ENCODE measurements at places on chromosomes 7 and 10. TPM values are rescaled to one million over a fixed set of nuclear protein-coding genes. Genes with fewer than 3 reads are reported as not detected.

- H3K4me1 ChIP-seq: no peaks in the 10 kb centered on the region
- H3K27me3 ChIP-seq: no peaks in the 10 kb centered on the region
- H3K4me3 ChIP-seq: no peak overlapping the region
- DNase-seq: no peak
- H3K27ac ChIP-seq: no peak overlapping the region
- no peaks in the 10 kb centered on the region for H3K36me3 ChIP-seq
Measured at GRCh38 chr10:65518379-65518778, 1407.5 kb upstream of the LRRTM3 start.

DNA sequence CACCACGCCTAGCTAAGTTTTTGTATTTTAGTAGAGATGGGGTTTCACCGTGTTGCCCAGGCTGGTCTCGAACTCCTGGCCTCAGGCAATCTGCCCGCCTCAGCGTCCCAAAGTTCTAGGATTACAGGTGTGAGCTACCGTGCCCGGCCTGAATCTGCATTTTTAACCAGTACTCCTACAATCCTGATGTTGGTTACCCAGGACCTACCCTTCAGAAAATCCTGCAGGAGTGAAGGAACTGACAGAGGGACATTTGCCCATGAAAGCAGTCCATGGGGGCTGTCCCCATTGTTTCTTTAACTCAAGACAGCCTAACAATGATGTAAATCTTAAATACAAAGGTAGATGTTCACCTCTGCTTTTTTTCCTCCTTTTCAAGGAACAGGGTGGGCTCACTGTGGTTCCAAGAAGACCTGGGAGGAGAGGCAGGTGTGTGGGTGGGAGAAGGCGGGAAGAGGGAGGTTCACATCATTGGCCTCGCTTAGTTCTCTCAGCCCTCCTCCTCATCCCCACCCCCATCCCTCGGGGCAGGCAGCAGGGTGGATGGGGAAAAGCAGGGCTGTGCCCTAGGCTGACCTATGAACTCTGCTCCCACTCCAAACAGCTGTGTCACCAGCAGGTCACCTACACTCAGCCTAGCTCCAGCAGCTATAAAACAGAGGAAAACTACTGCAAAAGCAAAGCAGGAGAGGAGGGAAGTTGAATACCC lies 13.5 kb downstream of the LRRC20 start:
- no peak for DNase-seq
- no peaks in the 10 kb centered on the region for H3K36me3 ChIP-seq
- H3K4me3 ChIP-seq: no peak overlapping the region
- no peak overlapping the region for H3K27ac ChIP-seq
- H3K4me1 ChIP-seq: peaks cover 9% of the 10 kb centered on the region
- H3K27me3 ChIP-seq: peaks cover 2% of the 10 kb centered on the region

- H3K4me3 ChIP-seq: no peak overlapping the region
- no peak overlapping the region for H3K27ac ChIP-seq
- H3K27me3 ChIP-seq: no peaks in the 10 kb centered on the region
- no peaks in the 10 kb centered on the region for H3K4me1 ChIP-seq
- DNase-seq: no peak
- no peaks in the 10 kb centered on the region for H3K36me3 ChIP-seq
Measured at GRCh38 chr7:80711531-80711930, 73.1 kb downstream of the CD36 start.

GRCh38 chr10:12661671-12662070 lies 312.3 kb downstream of the CAMK1D start:
- no peaks in the 10 kb centered on the region for H3K4me1 ChIP-seq
- DNase-seq: no peak
- H3K4me3 ChIP-seq: no peak overlapping the region

- H3K4me3 ChIP-seq: no peak overlapping the region
- no peaks in the 10 kb centered on the region for H3K4me1 ChIP-seq
- H3K36me3 ChIP-seq: peaks cover 60% of the 10 kb centered on the region
- DNase-seq: no peak
- no peaks in the 10 kb centered on the region for H3K27me3 ChIP-seq
- no peak overlapping the region for H3K27ac ChIP-seq
Measured at GRCh38 chr7:139241258-139241657, 10.2 kb downstream of the UBN2 start.

DNA sequence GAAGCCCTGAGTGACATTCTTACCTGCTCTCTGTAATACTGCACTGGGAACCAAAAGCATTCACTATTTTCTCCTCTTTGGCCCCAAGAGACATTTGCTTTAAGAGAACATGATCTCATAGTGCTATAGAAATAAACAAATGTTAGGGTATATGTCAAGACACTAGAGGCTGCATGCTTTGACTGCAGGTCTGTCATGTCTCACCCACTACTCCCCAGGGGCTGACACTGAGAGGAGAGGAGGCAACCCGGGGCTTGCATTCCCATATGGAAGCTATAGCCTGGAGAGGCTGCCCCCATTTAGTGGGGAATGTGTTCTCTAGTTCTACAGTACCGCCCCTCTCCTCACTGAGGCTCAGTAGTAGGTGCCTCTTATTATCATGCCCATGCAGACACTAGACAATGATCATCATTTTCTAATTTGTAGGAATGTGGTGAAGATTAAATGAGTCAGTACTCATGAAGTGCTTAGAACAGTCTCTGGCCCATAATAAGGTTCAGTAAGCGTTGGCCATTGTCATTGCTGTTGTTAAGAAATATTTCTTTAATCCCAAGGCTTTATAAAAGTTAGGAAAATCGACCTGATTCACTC lies 4.9 kb upstream of the SLF2 start:
- H3K36me3 ChIP-seq: peaks cover 3% of the 10 kb centered on the region
- H3K27ac ChIP-seq: no peak overlapping the region
- H3K27me3 ChIP-seq: peaks cover 5% of the 10 kb centered on the region

- H3K4me1 ChIP-seq: peaks cover 18% of the 10 kb centered on the region
- DNase-seq: peak; percentile 84
Measured at GRCh38 chr10:133329491-133330202, 7.0 kb downstream of the CALY start.

DNA sequence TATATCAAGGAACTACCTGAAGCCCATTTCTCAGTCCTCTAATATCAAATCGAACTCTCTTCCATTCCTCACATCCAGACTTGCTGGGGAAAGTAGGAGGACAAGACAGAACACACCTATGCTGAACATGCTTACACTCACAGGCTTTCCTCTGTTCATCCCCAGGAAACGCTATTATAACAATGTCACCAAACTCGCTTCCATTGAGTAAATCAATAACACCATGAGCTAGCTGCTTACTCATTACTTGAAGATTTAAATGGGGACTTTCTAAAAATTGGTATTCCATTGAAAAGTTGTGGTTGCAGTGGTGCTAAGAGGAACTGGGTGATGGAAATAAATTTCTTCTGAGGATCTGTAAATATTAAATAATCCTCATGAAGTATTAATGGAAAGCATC lies 88.8 kb downstream of the SLC25A13 start:
- H3K27me3 ChIP-seq: no peaks in the 10 kb centered on the region
- H3K4me3 ChIP-seq: no peak overlapping the region
- peaks cover 4% of the 10 kb centered on the region for H3K4me1 ChIP-seq
- no peak overlapping the region for H3K27ac ChIP-seq
- no peak for DNase-seq

GRCh38 chr10:70358446-70358845 lies 24.0 kb downstream of the LRRC20 start:
- H3K27ac ChIP-seq: no peak overlapping the region
- no peak overlapping the region for H3K4me3 ChIP-seq
- no peak for DNase-seq
- H3K4me1 ChIP-seq: peaks cover 45% of the 10 kb centered on the region
- no peaks in the 10 kb centered on the region for H3K36me3 ChIP-seq
- no peaks in the 10 kb centered on the region for H3K27me3 ChIP-seq

GRCh38 chr10:69360485-69361302 lies 56.0 kb downstream of the TACR2 start:
- H3K4me1 ChIP-seq: peaks cover 14% of the 10 kb centered on the region
- H3K4me3 ChIP-seq: no peak overlapping the region
- DNase-seq: no peak
- H3K27ac ChIP-seq: no peak overlapping the region
- no peaks in the 10 kb centered on the region for H3K27me3 ChIP-seq

- no peak for DNase-seq
- H3K4me3 ChIP-seq: no peak overlapping the region
- H3K27me3 ChIP-seq: no peaks in the 10 kb centered on the region
Measured at GRCh38 chr7:66296001-66296521, 90.9 kb downstream of the TPST1 start.

The SFTPA1 gene
- total RNA-seq: not detected

The GARIN1A gene
- 1.2 TPM for total RNA-seq

Measured in activated B cell treated with CpG ODN at 0.5 μM for 24 hours (primary cell).